Activated CD4-positive, alpha-beta T cell treated with anti-CD3 and anti-CD28 coated beads, Interleukin-2, amount 50 U/mL, for 4 hours (primary cell): ENCODE measurements at places on chromosomes 5 and 9.

DNA sequence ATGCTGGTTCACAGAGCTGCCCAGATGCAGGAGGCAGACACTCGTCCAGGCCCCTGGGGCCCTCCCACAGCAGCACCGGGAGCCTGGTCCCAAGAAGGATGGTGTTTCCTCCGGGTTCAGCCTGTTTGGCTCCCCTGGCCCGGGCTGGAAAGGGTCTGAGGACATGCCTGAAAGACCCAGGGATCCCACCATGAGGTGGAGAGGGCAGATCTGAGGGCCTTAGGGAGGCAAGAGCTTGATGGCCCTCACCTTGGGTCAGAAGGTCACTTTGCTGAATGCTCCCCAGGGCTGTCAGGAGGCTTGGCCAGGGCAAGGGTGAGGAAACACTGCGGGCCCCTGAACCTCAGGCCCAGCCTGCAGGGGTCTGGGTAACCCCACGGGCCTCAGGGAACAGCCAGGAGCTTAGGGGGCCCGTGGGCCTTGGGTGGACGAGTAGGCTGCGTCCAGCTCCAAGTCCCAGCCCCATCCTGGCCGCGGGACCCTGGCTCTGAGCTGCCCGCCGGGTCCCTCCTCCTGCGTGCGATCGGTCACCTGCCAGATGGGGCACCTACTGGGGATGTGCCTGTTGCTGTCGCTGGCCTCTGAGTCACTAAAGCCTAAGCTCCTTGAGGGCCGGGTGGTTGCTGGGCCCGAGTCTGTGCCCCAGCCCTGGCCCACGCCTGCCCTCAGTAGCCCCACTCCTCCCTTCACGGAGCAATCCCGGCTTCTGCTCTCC, 106.2 kb downstream of the ZNF354C start:
- no peak for DNase-seq

GRCh38 chr5:2752059-2752820, 763 bp upstream of the IRX2 start:
- DNase-seq: no peak

DNA sequence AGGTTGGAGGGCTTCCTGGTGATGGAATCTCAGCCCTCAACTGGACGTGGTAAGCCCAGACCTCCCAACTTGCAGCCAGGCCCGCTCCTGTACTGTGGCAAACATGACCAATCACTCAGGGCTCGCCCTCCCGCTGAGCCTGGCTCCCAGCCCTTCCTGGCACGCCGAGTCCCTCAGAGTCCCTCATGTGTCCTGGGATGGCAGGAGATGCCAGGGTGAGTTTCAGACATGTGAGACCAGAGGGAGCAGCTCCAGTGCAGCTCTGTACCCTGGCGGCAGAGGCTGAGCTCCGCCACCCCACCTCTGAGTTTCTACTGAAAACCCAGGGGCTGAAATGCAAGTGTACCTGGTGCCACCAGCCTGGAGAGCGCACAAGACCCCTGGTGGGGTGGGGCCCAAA, 42.0 kb upstream of the RXRA start:
- no peak for DNase-seq

GRCh38 chr9:77251050-77251449, 73.7 kb downstream of the VPS13A start:
- no peak for DNase-seq

DNA sequence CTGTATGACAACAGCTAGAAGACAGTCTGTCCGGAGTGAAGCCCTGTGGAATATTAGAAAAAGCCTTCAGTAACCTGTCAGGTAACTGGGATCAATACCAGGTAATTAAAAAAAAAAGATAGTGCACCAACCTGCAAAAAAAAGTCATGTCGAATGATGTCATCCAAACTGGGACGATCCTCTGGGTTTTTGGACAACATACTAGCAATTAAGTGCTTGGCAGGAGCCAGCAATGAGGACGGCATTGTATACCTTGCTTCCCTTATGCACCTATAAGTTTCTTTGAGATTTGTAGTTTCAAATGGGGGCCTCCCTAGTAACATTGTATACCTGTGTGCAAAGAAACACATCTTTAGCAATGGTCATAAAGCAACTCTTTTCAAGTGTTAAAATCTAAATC, 2.8 kb downstream of the PLK2 start:
- no peak for DNase-seq
